Retinal pigment epithelial cell (primary cell): ENCODE measurements at places on chromosomes 4 and X.
A peak's percentile ranks its signal among the peaks of the same experiment; 100 is the strongest.

GRCh38 chr4:116233971-116234370, 851.4 kb downstream of the TRAM1L1 start:
- no peak for DNase-seq

DNA sequence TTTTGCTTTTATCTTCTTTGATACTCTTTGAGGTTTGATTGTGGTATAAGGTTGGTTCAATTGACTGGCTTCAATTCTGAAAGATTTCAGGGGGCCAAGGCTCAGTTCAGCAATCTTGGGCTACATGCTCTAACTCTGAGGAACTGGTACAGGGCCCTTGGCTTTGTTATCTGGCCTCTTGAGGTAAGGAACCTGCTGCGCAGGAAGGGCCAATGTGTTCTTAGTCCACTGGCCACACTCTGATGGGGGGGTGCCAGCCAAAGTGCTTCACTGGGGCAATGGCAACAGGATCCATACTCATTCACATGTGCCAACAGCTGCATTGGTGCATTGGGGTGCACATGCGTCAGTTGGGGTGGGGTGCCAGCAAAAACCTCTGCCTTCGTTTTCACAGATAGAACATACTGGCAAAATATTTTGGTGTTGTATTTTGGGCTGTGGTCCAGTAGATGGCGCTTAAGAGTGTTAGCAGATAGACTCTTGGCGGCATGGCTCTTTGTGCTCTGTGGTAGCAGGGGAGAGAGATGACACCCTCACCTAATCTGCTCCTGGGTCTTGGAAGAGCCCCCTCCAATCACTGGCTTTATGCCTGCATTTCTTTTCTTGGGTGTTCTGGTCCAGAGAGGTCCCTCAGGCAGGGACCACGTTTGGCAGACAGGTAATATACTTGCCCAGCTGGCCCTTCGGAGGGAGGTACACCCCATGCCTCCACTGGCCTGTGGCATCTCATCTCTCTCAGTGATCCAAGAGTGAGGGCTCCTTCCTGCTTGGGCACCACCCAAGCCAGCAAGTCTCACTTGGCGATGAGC, 42.9 kb downstream of the NDST3 start:
- no peak for DNase-seq

- peak; percentile 46 for DNase-seq
These were observed 54.2 kb upstream of the SMIM10 start for GRCh38 chrX:134936542-134936941.

GRCh38 chr4:153905231-153905630, 116.3 kb upstream of the SFRP2 start:
- no peak for DNase-seq

GRCh38 chr4:13920901-13921300, 293.4 kb upstream of the BOD1L1 start:
- peak; percentile 67 for DNase-seq

GRCh38 chrX:47209508-47210238, 8.8 kb upstream of the CDK16 start:
- no peak for DNase-seq

- DNase-seq = no peak
These were observed 89.8 kb downstream of the COMMD8 start for GRCh38 chr4:47373709-47374108.

DNA sequence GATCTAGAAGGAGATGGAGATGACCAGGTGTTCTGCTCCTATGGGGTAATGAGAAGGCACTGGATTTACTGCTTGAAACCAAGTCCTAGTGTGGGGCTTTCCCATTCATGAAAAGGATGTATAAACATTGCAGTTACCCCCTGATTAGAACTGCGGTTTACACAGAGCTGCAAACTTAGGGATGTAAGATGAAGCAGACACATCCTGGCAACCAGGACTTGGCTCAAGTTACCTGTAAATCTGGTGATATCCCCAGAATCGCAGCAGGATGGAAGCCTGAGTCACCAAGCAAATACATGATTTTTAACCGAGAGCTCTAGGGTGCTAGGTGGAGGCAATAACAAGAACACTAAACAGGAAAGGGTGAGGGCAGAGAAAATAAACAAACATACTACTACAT, 178.6 kb upstream of the MAMLD1 start:
- DNase-seq = no peak

GRCh38 chr4:95536650-95537049, 12.1 kb downstream of the UNC5C start:
- DNase-seq = no peak

DNA sequence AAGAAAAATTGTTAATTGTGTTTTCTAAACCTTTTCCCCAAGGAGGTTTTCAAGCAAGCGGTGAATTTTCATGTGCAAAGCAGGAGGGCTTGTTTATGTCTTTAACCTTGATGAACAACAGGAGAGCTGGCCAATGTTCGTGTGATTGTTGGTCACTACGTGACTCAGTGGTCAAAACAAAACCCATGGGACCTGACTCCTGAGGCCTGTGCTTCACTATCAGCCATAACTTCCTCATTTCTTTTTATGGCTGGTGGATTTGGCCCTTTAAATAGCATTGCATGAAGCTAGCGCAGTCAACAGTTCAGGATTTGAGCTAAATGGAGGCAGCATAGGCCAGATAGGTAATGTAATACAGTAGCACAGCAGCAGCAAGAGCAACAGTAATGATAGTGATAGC, 80.5 kb downstream of the MID1IP1 start:
- DNase-seq = no peak

DNA sequence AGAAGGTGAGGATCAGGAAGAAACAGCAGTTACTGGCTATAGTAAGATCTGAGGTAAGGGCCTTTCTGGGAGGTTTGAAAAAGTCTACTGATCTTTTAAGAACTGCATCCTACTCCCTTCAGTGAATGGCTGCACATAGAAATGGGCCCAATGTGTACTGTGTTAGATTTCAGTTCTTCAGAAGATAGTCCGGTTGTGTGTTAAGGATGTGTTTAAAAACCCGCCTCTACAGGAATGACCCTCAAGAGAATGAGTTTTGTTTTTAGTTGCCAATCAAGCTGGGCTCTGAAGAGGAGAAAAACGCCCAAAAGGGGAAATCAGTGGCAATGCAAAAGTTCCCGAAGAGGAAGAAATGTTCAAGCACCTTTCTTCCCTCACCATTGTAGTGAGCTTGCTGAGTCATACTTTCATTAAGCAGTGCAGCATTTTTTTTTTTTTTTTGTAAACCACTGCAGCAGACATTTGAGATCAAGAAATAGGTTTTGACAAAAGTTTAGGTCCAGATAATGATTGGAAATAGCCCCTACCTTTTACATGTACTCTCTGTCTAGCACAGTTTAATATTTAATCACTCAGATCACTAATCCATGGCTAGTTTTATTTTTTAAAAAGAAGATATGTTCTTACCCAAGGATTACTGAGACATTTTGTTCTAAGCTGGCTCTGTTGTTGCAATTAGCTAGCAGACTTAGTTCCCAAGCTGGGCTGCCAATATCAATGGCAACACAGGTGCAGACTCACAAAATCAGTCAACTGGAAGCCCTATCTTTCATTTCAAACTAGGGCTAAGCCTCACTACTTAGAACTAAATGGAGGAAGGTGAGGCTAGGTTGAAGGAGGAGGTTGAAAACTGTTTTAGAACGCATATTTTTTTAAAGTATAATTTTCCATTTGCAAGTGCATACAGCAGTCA, 7.0 kb upstream of the TRPC5OS start:
- DNase-seq = no peak

GRCh38 chr4:37392521-37393255, 148.1 kb downstream of the NWD2 start:
- DNase-seq = no peak

- DNase-seq = no peak
These were observed 99.6 kb upstream of the AFAP1 start for GRCh38 chr4:8039290-8039689.

DNA sequence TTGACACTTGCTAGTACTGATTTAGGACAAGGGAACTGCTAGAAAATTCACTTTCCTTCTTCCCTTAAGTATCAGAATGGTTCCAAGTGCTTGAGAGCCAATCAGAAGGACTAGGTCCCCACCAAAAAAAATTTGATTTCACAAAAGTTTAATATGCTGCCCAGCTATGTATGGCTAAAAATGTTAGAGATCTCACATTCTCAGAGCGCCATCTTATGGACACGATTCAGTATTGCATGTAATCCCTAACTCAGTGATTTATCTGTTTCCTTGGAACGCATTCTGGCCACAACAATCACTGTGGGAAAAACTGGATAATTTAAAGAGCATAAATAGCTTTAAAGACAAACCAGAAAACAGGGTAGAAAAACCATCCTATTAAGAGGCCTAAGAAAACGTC, 255.1 kb upstream of the GPC4 start:
- no peak for DNase-seq

DNA sequence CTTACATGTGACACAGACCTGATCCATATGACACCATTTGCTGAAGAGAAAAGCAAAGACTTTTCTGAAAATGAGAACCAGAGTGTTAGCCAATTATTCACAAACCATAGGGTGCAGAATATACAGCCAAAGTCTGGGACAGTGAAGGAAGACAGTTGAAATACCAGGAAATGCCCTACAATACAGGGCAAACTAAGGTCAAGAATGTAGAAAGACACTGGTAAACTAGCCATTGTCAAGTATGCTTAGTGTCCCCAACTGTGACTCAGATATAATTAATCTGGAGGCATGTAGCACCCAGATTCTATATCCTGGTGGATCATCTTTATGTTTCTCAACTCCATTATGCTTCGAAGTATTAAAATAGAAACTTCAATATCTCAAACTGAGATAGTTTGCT, 200.9 kb upstream of the FSTL5 start:
- no peak for DNase-seq

GRCh38 chr4:138910195-138910913, 105.2 kb upstream of the NOCT start:
- DNase-seq = peak; percentile 75

DNA sequence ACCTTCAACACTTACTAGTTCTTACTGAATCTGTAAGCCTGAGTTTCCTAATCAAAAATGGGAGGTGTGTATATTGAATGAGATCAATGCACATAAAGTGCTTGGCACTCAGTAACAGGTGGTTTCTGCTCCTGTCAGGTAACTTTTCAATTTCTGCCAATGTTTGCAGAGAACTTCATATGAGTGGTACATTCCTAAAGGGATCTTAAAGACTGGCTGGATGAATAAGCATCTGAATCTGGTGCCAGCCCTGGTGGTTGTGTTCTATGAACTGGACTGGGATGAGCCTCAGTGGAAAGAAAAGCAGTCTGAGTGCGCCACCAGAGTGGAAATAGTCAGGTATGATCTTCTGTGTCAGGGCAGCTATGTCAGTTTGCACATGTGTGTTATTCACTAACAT, 7.0 kb downstream of the TRAPPC11 start:
- no peak for DNase-seq

- peak; percentile 93 for DNase-seq
These were observed 35.7 kb upstream of the MAB21L2 start for GRCh38 chr4:150546286-150546685.

GRCh38 chrX:9961750-9962149, 5.4 kb upstream of the CLDN34 start:
- DNase-seq = no peak

DNA sequence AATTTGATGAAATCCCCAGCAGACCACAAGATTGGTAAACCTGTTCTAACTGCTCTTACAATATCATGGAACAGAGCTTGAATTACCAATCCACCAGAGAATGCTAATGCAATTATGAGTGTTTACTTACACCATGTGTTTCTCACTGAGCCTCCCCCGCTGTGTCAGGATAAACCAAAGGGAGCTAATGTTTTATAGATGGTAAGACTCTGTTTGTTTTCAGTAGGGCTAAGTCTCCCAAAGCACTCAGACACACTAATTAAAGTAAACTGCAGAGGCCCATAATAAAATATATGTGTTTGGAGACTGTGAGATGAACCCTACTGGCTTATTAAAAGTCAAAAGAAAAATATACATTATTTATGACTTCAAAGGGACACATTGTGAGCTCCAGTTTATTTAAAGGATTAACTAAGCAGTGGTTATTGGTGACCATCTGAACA, 261.7 kb upstream of the FAM241A start:
- peak; percentile 55 for DNase-seq

- DNase-seq = no peak
These were observed 40.8 kb downstream of the PDE5A start for GRCh38 chr4:119587796-119588195.

- DNase-seq = no peak
These were observed 13.2 kb upstream of the C1QTNF7 start for GRCh38 chr4:15414551-15415091.

DNA sequence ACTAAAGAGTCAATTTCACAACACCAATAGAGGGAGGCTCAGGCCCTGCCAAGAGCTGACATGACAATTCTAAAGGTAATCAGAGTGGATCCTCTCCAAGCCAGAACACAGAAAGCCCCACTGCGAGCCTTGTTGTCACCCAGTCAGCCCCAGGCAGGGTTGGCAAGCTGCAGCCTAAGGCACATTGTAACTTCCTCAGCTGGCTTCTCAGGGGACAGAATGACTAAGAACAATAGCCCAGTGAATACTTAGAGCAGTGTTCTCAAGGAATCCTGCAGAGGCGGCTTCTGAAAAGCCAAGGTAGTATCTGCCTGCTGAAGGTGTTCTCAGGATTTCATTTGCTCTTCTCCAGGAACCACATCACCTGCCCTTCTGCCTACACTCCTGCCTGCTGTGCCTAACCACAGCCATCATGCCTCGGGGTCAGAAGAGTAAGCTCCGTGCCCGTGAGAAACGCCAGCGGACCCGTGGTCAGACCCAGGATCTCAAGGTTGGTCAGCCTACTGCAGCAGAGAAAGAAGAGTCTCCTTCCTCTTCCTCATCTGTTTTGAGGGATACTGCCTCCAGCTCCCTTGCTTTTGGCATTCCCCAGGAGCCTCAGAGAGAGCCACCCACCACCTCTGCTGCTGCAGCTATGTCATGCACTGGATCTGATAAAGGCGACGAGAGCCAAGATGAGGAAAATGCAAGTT, at the start of gene MAGEB4:
TSS of gene MAGEB4 (plus strand) at position 277 of the 692 bp plus-strand sequence. CDS start at position 413, 136 bp downstream.
- no peak for DNase-seq

GRCh38 chr4:125677665-125678307, 363.0 kb downstream of the FAT4 start:
- DNase-seq = no peak

DNA sequence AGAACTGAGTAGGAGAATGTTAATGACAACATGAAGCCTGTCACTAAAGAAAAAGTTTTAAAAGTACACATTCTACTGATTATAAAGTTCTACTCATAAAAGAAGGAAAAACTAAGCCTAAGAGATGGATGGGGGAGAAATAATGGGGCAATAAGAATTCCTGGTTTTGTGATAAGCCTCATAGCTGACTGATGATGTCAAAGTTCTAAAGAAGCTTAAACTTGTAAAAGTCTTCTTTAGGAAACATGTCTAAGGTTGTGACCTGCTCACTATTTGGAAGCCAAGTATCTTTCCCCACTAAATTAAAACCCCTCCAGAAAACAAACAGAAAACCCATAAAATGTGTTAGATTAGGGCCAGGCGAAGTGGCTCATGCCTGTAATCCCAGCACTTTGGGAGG, 232.9 kb upstream of the GIMD1 start:
- DNase-seq = peak; percentile 14

DNA sequence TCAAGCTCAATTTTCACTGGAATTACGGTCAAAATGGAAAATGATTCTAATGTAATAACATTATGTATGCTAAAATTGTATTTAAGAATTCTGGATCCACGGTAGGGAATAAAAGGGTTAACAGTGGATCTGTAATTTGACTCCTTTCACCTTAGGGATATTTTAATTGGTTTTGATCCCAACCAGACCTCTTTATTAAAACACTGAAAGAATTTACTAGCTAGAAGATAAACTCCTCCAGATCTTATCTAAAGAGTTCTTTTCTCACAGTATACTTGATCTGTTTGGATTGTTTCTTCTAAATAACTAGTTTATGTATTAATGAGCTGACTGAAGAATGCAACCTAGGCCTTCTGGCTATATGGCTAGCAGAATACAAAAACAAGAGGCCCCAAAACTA, 118.4 kb downstream of the DDX53 start:
- no peak for DNase-seq

- no peak for DNase-seq
These were observed 14.1 kb upstream of the SEC24D start for GRCh38 chr4:118849867-118850487.
